NCI-H526 (cell line): ENCODE measurements at places on chromosomes 1 and 21.

GRCh38 chr1:159895286-159895685, 4.7 kb downstream of the CFAP45 start:
- no peak for DNase-seq

GRCh38 chr1:97505816-97506215, 415.0 kb downstream of the DPYD start:
- no peak for DNase-seq

- DNase-seq = peak; percentile 26
These were observed 17.0 kb upstream of the LRRC8C start for GRCh38 chr1:89615676-89616598.

DNA sequence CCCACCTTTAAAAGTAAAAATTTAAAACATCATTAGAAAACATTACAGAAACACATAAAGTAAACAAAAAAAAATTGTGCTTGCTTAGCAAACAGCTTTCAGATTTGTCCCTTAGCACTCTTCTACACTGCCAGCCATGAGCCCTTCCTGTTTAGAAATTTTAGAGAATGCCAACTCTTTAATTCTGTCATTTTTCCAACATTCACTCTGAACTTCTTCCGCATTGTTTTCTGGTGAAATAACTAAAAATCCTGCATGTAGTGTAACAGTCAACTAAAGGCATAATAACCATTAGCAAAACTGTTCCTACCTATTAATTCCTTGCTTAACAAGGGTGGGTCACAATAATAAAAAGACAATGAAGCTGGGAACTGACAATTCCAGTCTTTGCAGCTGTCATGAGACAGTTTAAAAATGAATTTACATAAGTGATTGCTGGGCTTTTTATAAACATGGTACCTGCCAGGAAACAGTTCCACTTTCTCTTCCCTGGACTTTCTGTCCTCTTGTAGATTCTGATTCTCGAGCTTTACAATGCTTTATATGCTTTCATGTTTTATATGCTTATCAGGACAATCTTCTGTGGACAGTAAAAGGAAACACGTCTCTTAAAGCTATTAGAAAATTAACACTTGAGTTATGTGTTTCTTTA, 19.0 kb downstream of the GNG12 start:
- DNase-seq = peak; percentile 8
